ENCODE measurements at places on chromosomes 7 and 10. TPM values are rescaled to one million over a fixed set of nuclear protein-coding genes. Genes with fewer than 3 reads are reported as not detected.

DNA sequence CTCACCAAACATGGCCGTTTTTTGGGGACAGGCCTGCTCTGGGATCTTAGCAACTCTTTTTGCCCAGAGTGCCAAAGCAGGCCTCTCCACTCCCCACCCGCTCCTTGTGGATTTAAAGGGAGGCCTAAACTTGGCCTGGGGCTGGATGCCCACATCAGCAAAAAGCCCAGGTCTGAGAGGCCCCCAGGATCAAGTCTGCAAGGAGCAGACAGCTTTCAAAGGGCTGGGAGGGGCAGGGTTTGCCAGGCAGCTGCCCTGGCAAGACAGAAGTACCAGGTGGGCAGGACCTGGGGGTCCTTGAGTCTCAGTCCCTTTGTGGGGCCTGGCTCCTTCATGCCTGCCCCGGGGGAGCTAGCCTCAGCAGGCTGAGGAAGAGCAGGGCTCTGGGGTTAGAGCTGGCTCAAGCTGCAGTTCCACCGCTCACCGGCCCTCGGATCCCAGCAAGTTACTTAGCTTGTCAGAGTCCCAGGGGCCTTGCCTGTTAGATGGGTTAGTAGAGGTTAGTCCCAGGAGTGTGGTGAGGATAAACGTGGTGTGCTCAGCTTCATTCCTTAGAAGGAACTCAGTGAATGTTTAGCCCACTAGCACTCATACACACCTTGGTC is 56.2 kb downstream of the ARHGAP22 start:
- no peak overlapping the region for H3K27ac ChIP-seq
- H3K27me3 ChIP-seq, result no peaks in the 10 kb centered on the region
- no peaks in the 10 kb centered on the region for H3K36me3 ChIP-seq
- no peaks in the 10 kb centered on the region for H3K4me1 ChIP-seq
- no peak for DNase-seq

- no peaks in the 10 kb centered on the region for H3K27me3 ChIP-seq
- H3K4me1 ChIP-seq, result no peaks in the 10 kb centered on the region
- H3K27ac ChIP-seq, result no peak overlapping the region
Measured at GRCh38 chr10:92432596-92432995, 141.3 kb downstream of the IDE start.

DNA sequence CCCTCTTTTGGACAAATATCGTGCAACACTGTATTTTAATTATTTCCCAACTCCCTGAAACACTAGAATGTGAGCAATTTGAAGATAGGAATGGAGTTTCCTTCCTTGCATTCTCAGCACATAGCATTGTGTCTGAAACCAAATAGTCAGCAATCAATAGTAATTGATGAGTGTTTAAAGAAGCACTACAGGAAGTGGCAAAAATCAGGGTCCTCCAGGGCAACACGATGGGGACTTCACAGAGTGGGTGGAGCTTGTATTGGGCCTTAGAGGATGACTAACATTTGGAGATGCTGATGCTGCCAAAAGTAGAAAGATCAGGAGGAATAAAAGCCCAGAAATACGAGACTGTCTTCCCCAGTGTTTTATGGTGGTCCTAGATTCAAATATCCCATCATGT is 94.9 kb downstream of the NPSR1 start:
- no peak overlapping the region for H3K4me3 ChIP-seq
- peaks cover 41% of the 10 kb centered on the region for H3K4me1 ChIP-seq
- DNase-seq, result no peak
- no peak overlapping the region for H3K27ac ChIP-seq

The MACC1 gene
- total RNA-seq, result 48.4 TPM

The FAM131B gene
- total RNA-seq, result 0.80 TPM

DNA sequence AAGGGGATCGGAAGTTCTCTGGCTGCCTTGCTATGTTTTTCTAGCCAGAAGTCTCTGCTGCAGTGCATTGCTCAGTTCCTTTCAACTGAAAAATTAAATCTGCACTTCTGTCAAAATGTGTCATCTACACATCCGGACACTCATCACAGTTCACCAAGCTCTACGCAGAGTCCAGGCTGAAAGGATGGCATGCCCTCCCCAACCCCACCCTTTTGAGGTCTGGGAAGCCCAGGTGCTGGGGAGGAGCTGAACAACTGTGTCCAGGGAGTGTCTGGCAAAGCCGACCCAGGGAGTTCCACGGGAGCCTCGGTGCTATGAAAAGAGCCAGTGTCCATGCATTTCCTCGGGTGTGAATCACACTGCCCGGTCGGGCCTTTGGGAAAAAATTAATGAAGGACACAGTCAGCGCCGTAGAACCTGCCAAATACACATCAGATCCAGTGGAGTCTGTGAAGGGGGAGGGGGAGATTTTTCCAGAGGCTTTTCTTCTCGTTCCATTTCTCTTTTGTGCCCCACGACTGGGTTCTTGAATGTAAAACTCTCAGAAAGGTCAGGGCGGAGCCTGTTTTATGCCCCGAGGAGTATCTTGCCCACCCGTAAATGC is 757 bp upstream of the PALS2 start:
- no peaks in the 10 kb centered on the region for H3K27me3 ChIP-seq
- H3K36me3 ChIP-seq, result no peaks in the 10 kb centered on the region
- H3K4me1 ChIP-seq, result peaks cover 24% of the 10 kb centered on the region
- peak overlapping the region; percentile 71 for H3K4me3 ChIP-seq

Data from PC-9 (cell line).